Substantia nigra (tissue), 51 donors: ENCODE measurements at places on chromosomes 7 and 10.

- DNase-seq: no peak
These were observed 963.4 kb downstream of the CNTNAP2 start for GRCh38 chr7:147079921-147080420.

DNA sequence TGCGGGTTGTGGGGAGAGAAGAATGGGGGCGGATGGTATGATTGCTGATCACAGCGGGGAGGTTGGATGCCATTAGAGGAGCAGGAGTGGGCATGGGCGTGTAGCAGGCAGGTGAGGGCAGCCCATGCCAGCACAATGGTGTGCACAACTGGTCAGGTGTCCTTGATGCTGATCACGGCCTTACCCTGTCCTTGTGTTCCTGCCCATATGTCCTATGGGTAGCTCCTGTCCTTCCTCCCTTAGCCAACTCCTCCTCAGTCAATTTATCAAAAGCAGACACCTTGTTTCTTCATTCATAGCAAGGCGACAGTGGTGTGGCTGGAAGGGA lies 30.7 kb downstream of the WDR86 start:
- no peak for DNase-seq

- no peak for DNase-seq
These were observed 59.4 kb downstream of the GCC1 start for GRCh38 chr7:127525866-127526480.

- DNase-seq: no peak
These were observed 70.6 kb downstream of the MCMBP start for GRCh38 chr10:119801998-119802538.

DNA sequence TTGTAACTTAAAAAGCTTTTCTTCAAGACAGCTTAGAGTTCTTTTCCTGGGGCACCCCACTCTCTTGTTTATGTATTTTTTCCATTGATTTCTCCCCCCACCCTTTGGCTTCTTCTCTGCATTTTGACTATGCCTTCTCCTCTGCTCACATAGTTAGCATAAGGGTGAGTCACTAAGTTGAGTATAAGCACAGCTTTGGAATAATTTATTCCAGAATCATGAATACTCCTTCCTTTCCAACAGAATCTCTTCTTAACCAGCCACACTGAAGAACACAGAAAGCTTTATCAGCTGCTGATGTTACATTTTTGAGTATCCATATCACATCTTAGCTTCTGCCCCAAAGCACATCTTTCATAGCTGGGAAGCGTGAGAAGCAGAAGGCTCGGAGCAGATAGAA lies 449.5 kb upstream of the MKI67 start:
- no peak for DNase-seq

GRCh38 chr7:131648491-131648890 lies 92.1 kb upstream of the PODXL start:
- no peak for DNase-seq

DNA sequence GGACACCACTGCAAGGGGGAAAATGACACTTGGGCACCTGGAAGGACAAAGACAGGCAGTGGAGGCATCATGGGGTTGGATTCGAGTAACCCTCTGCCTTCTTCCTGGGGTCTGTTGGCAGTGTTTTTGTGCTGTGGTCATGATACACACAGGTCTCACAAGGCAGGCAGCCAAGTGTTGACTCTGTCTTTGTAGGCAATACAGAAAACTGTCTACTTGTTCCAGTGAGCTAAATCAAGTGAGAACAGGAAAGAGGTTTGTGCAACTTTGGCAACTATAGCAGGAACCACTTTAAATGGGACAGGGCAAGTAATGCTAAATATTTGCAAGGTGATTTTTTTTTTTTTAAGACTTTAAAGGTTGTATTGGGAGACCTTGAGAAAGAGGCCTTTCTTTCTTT lies 578.6 kb upstream of the GALNT17 start:
- no peak for DNase-seq

GRCh38 chr7:41627645-41628298 lies 75.1 kb downstream of the INHBA start:
- DNase-seq: no peak

GRCh38 chr7:87648316-87648715 lies 20.1 kb downstream of the RUNDC3B start:
- no peak for DNase-seq

DNA sequence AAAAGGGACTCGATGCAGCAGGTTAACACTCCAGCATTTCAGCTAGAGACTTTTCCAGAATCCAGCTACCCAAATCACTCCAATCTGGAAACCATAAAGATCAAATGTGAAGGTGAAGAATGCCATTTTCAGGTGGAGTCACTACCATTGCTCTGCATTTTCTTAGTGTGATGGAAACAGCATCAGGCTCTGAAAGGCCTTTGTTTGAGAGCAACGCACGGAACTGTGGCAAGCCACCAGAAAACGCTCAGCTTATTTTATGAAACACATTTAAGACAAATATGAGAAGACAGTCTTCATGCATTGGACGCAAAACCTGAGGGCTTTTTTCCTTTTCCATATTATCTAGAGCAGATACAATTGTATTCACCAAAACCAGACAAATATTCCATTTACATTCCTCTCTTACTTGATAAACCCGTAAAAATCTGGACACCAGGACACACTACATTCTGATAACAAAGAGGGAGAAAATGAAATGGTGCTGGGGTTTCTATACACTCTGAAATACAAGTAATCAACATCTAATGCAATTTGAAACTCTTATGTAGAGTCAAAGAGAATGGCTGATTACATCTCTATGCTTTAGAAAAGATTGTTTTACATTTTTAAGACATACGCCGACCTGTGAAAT lies 99.1 kb downstream of the NRP1 start:
- DNase-seq: no peak

- no peak for DNase-seq
These were observed 20.5 kb downstream of the MMRN2 start for GRCh38 chr10:86936661-86937501.

- no peak for DNase-seq
These were observed 81.0 kb downstream of the SNX10 start for GRCh38 chr7:26372704-26373103.

GRCh38 chr7:50952544-50952943 lies 169.8 kb upstream of the GRB10 start:
- DNase-seq: no peak

- DNase-seq: no peak
These were observed 5.7 kb downstream of the UBE2H start for GRCh38 chr7:129947049-129947448.

GRCh38 chr7:123979876-123980275 lies 53.0 kb downstream of the TMEM229A start:
- no peak for DNase-seq
